ENCODE measurements at places on chromosomes 5 and 9.

DNA sequence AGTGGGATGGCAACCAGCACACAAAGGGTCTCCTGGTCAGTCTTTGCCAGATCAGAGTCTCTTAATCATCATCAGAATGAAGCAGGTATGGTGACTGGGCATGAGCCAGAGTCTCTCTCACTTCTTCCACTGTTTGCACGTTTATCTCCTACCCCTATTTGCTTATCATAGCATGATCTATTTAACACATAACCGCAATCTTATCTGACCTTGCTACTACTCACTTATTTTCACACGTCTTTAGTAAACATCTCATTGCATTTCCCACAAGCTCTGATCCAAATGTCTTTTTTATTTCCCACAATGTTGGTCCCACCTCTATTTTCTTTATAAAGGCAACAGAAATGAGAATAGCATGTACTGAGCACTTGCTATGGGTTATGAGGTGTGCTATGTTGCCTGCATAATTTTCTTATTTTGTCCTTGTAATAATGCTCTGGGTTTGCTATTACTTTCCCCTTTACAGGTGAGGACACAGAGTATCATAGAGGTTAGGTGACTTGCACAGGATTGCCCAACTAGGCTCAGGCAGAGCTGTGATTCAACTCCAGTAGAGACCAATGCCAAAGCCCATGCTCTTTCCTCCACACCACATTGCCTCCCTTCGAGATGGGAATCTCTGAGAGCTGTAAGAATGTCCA lies 39.7 kb upstream of the IL7R start:
- DNase-seq: no peak

GRCh38 chr9:96395964-96396363 lies 12.5 kb upstream of the SLC35D2 start:
- DNase-seq: no peak

GRCh38 chr9:107118863-107119624 lies 164.0 kb upstream of the RAD23B start:
- no peak for DNase-seq

DNA sequence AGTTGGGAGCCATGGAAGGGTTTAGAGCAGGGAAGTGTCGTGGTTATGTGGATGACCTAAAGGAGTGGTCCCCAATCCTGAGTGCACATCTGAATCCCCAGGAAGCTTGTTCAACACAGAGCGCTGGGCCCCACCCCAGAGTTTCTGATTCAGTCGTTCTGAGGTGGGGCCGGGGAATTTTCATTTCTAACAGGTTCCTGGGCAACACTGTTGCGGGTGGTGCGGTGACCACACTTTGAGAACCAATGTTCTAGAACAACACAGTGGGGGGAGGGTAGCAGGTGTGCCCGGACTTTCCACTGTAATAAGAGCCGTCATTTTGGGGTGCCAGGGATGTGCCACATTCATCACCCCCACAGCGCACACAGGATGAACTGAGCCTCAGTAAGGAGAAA lies 39.3 kb downstream of the DUSP1 start:
- DNase-seq: no peak

GRCh38 chr9:35260186-35260585 lies 98.4 kb downstream of the UNC13B start:
- DNase-seq: no peak

DNA sequence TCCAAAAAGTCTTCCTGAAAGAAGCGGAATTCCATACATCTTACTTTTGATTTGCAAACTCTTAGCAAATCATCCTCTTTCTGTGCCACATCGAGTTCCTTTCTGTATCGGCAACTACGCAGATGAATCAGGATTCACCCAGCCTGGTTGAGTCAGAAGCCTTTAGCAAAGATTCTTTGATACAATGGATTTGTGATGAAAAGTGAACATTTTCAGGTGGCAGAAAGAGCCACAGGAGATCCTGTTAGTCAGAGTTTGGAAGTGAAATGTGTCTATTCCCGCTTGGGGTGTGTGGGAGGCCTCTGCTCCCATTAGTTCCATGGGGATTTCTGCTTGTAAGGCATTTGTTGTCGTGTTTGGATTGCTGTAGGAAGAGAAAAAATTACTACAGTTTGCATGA lies 351.8 kb upstream of the WWC1 start:
- DNase-seq: no peak

DNA sequence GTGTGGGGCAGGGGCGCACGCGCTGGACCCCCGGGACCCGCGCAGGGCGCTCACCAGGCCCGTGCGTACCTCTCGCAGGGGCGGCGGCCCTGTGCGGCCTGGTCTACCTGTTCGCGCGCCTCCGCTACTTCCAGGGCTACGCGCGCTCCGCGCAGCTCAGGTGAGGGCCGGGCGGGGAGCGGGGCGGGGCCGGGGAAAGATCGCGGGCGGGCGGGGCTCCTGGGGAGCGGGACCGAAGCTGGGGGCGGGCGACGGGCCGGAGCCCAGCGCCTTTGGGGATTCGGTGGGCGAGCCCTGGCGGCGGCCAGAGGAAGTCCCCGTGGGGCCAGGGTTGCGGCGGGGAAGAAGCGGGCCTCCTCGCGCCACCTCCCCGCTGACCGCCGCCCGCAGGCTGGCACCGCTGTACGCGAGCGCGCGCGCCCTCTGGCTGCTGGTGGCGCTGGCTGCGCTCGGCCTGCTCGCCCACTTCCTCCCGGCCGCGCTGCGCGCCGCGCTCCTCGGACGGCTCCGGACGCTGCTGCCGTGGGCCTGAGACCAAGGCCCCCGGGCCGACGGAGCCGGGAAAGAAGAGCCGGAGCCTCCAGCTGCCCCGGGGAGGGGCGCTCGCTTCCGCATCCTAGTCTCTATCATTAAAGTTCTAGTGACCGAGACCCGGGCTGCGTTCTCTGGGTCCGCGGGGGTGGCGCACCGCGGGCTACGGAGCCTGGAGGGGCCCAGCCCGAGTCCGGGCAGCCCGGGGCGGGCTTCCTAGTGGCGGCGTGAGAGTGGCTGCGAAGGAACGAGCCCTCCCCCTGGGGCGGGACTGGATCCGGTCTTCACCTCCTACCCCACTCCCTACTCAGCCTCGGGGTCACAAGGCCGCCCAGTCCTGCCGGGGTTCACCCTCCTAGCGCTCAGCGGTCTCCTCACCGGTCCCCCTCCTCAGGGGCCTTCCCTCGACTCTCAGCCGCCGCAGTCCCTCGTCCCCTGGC lies 2.4 kb downstream of the LTC4S start:
- DNase-seq: no peak

GRCh38 chr9:129027685-129028191 lies 393 bp downstream of the SH3GLB2 start:
- DNase-seq: no peak

GRCh38 chr5:54936201-54936600 lies 49.2 kb downstream of the ESM1 start:
- DNase-seq: no peak

GRCh38 chr5:151318850-151319732 lies 15.5 kb upstream of the SLC36A3 start:
- no peak for DNase-seq

DNA sequence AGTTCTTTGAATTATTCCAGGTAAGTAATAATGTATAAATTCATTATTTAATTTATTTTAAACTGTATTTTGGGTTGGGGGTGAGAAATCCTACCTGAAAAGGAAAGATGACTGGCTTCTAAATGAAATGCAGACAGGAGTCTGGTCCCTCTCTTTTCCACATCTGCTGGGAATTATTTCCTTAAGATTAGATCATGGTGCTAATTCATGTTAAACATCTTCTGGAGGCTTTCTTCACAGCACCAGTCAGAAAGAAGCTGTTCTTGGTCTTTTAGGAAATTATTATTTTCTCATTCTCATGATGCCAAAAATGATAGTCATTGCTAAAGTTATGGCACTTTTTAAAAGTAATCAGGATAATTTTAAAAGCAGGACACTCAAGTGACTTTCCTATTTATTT lies 254.2 kb downstream of the CWC27 start:
- no peak for DNase-seq

DNA sequence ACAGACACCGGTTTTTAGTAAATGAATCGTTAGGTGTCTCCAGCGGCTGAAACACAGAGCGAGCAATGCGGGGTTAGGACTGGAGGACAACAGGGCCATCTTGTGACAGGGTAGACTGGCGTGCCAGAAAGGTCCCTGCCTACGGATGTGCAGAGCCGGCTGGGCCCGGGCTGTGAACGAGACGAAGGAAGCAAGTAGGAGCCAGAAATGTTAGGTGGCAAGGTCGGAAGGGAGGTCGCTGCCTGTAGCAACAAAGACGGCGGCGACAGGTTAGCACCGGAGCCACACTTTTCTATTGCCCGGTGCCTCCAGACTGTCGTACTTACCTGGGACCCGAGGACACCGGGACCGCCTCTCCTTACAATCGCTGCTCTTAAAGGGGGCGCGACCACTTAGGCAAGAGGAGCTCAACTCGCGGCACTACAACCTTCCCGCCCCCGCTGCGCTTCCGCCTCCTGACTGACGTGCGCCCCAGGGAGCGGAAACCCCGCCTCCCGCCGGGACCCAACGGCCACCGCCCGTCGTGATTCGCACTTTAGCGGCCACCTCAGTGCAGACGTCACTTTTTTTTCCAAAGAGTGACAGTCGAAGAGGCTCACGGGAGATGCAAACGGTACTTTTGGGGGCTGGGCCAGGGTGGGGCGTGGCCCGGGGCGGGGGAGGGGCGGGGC lies at the start of gene INIP:
TSS of gene INIP (minus strand) at position 457 of the 671 bp plus-strand sequence. CDS start 1,632 bp downstream, outside the sequence.
- DNase-seq: peak; percentile 91

GRCh38 chr5:74464512-74465209 lies 175.9 kb downstream of the ENC1 start:
- DNase-seq: no peak

DNA sequence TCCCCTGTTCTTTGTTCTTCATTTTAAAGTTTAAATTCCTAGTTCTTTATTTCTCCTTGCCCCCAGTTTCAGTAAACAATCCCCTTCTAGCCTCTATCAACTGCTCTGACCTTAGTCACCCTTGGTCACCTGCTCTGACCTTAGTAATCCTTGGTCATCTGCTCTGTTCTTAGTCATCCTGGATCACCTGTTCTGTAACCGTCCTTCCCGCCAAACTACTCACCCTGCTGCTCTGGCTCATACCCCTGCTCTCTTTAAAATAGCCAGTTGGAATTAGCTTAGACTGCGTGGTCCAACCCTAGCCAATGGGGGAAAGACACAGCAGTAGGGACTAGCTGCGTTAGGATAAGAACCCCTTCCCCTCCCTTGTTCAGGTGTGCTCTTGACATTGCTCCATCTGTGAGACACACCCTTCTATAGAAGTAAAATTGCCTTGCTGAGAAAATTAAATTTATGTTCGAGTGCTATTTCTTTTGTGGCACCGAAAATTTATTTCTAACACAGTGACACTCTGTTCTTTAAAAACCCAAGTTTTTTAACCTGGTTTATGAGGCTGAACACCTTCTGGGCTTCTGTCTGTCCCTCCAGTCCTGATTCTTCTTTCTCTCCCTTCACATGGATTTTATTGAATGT lies 3.8 kb downstream of the PRRC1 start:
- DNase-seq: no peak

GRCh38 chr5:61450493-61451279 lies 118.6 kb downstream of the ZSWIM6 start:
- DNase-seq: no peak

DNA sequence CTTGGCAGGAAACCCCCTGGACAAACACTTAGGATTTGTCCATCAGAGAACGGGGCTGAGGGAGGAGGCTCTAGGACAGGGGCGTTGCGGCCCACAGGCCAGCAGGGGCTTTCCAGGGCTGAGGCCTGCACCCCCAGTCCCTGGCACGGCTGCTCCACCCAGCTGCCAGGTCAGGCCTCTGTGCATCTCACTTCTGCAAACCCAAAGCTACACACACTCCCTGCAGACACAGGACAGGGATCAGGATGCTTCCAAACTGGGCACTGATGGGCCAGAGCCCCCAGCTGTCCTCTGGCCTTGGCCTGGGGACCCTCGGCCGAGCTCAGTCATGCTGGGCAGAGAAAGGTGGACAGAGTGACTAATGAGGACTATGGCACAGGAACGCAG lies 106.2 kb upstream of the SARDH start:
- no peak for DNase-seq

GRCh38 chr5:16907270-16907669 lies 28.8 kb downstream of the MYO10 start:
- DNase-seq: no peak

GRCh38 chr5:53392073-53392472 lies 88.4 kb upstream of the FST start:
- DNase-seq: no peak

GRCh38 chr5:15687401-15687800 lies 187.4 kb downstream of the FBXL7 start:
- no peak for DNase-seq

- no peak for DNase-seq
These were observed 123.9 kb downstream of the FBXO38 start for GRCh38 chr5:148507648-148508047.

All from iPS DF 19.7 (cell line).